ENCODE measurements at places on chromosomes 11 and 22.

DNA sequence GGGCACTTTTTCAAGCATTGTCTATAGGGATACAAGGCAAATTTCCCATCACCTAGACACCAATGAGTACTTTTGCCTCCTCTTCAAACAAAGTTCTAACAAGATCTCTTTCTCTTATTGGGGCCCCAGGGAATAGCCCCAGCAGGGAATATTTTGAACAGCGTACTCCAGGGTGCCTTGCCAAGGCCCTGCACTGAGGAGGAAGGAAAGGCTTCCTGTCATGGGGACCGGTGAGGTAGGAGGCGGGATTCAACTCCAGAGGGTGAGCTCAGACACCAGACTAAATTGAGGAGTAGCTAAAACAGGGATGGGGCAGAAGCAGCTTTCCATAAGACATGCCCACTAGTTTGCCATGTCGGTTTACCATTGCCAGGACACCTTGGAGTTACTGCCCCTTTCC, 28.0 kb upstream of the OR56B4 start:
- no peak for DNase-seq

DNA sequence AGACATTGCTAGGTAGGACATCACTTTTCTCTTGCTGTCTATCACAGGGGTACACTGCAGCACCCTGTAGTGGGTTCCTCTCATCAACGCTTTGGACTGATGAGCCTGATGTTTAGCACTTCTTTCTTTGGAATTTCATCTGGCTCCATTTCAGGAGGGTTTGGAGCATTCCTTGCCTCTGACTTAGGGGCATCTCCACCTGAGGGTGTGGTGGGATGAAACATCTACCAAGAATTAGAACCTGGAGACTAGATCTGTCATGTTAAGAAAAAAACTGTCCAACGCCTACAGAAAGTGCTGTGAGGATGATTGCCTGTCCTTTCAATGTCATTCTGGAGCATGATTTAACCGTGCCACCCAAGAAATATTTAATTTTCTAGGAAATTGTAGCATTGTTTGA, 648.4 kb downstream of the ETS1 start:
- DNase-seq, result no peak

DNA sequence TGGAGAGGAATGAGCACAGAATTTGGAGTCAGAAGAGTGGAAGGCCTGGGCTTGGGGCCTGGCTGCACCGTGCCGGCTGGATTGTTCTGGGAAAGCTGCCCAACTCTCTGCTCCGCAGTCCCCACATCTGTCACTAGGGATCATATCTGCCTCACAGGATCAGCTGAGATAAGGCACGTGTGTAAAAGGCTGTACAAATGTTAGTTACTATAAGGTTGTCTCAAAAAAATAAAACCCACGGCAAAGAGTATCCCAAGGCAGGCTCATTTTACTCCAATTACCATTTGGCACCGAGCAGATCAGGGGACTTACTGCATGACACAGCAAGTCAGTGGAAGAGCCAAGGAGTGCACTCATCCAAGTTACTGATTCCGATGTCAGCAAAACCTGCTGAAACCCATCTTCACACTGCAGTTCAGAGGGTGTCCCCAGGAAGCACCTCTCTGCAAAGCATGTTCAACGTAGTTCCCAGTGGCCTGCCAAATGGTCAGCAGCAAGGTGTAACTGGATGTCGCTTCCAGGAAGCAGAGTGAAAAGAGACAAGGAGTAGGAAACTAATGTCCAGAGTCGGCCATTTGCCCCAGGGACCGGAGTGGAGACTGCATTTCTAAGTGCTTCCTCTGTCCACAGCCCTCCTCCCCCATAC, 18.1 kb upstream of the MRTFA start:
- DNase-seq, result peak; percentile 66

DNA sequence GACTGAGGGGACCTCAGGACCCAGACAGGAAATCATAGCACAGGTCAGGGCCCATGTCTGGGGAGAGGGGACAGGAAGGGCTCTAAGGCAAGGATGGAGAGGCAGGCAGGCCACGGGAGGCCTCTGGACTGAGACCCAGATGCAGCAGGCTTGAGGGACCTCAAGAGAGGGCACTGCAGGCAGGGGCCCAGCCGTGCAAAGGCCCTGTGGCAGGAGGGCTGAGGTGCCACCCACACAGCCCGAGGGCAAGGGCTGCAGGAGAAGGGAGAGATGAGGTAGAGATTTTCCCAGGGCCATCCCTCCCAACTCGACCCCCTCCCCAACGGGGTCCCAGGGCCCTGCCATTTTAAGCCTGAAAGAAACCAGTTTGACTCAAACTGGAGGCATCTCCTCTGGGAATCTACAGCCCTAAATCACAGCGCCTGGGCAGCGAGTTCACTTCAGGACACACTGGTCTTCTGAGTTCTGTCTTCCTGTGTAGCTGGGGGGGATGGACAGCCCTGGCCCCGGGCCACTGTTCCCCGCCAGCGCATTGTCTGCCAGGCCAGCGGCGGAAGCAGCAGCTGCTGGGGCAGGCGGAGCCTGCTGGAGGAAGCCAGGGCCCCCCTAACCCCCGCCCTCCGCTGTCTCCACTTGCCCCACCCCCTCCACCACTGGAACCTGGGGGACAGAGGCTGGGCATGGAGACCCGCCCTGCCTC, 20.3 kb upstream of the WNT7B start:
- peak; percentile 84 for DNase-seq

DNA sequence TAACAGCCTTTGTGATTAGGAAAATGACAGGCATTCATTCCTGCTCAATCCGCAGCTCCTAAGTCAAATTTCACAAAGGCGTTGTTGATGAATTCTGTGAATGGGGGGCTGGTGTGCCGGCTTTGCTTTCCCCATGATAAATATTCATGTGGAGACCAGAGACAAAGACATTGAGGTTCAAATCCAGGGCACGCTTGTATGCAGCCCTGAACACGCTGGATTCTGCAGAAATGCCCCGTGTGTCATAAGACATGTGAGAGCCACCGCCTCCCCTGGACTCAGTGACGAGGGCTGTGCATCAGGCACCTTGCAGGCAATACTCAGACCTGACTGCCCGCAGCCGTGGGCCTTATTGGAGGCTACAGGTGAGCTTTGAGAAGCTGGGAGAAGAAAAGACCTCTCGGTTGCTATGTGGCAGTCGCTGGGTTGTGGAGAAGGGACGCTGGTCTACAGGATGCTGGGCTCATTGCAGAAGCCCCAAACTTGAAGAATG, 906.2 kb downstream of the BRD1 start:
- peak; percentile 73 for DNase-seq

- no peak for DNase-seq
Measured at GRCh38 chr22:37762389-37762836, 45.3 kb upstream of the GCAT start.

DNA sequence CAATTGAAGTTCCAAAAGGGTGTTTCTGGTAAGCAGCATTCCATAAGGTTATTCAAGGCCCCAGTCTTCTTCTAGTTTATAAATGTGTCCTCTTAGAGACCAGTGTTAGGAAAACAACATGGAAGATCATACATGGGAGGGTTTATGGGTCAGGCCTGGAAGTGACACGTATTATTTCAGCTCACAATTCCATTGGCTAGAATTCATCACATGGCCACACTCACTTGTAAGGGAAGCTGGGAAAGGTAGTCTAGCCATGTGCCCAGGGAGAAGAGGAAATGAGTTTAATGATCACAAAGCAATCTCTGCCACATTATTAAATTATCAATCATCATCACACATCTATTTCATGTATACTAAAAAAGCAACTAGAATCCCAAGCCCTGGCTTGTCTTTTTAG, 181.7 kb upstream of the TBCEL start:
- DNase-seq, result no peak

GRCh38 chr11:45252134-45252856, 33.8 kb downstream of the SYT13 start:
- no peak for DNase-seq

GRCh38 chr11:10746871-10747270, 4.2 kb upstream of the CTR9 start:
- DNase-seq, result no peak

- no peak for DNase-seq
Measured at GRCh38 chr22:47629273-47629711, 866.8 kb downstream of the TBC1D22A start.

DNA sequence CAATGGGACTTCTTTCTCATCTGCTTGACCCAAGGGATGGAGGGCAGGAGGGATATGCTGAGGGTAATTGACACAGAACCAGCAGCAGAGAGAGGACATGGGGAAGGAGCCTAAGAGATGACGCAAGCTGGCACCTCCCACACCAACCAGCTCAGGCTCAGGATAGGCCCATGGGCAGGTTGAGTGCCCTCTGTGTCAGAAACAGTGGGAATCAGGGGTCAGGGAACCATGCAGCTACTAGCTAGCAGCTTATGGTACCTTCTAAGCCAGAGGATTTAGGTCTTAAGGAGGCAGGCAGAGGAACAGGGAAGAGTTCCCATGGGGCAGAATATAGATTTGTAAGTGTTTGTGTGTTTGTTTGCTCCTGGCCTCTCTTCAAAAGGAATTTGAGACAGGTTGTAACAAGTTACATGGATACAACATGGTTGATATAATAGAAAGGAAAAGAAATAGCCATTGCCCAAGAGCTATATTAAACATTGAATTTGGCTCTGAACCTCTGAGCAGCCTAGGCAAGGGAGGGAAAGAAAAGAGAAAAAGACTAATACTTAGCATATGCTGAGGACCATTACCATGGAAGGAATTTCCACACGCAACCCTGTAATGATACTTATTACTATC, 39.9 kb upstream of the NAV2 start:
- DNase-seq, result no peak

- no peak for DNase-seq
Measured at GRCh38 chr11:75305452-75305851, 46.0 kb downstream of the ARRB1 start.

DNA sequence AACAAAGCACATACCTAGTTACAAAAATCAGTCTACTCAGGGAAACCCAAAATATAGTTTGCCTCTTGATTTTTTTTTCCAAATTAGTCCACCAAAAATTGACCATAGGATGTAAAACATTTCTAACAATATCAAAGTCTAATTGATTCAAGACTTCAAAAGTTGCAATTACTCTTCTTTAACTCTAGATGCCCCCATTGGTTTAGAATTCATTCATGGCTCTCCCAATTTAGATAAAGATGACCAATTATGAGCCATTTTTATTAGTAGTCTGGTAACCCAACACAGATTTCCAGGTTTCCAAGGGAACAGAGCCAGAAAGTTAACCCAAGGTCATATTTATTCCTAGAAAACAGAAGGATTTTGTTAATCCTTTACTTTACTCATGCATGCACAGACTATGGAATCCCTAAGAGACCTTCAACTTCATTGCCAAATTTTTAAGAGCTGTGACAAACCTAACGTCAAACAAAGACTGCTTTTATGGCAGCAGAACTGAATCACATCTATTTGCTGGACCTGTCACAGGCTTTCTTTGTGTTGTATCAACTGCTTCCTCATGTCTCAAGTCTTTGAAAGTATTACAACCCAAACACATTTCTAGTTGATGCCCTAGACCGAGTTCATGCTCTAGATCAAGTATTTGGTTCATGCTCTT, 55.3 kb downstream of the C22orf42 start:
- DNase-seq, result no peak

- DNase-seq, result no peak
Measured at GRCh38 chr11:115497303-115497702, 6.9 kb downstream of the CADM1 start.

- no peak for DNase-seq
Measured at GRCh38 chr11:65114538-65115171, 2.8 kb downstream of the ZNHIT2 start.

DNA sequence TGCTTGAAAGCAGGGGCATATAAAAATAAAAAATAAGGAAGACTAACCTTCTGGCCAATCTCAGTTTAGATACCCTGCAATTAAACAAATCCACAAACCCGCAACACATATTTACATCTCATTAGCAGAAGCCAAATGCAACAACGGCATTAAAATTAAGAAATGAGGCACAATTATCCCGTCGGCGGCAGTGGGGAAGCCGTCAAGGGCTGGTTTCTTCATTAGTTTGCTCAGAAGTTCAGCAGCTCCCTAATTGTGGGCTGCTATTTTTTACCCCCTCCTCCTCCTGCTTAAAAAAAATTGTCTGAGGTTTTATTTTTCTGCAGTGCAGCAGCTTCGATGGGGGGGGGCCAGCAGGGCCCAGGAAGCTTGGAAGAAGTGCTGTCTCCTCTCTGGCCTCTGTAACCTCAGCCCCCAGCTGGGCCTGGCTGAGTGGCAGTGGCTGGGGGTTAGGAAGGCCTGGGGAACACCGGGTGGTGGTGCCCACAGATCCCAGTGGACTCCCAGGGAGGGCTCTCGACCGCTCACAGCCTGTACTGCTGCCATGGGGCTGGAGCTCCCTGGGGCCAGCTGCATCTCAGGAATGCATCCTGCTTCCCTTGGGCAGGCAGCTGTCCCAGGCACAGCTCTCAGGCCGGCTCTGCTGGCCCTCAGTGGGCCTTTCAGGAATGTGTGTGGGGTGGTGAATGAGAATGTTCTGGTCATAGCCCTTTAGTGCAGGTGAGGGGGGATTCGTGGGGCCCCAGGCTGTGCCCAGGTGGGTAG, 148.7 kb upstream of the B3GAT1 start:
- no peak for DNase-seq

DNA sequence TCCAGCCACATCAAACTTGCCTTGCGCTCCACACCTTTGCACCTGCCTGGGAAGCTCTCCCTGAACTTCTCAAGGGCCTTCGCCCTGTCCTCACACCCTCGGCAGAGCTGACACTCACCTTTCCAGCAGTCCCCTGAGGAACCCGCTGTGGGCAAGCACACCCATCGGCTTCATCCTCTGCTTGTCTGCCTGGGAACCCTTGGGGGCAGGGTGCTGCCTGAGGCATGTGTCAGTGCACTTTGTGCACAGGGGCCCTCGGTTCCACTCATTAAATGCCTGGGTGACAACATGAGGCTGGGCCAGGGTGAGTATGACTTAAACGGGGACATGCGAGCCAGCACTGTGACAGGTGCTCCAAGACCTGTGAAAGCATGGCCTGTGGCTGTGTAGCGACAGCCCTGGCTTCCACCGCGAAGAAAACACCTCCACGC, 2.6 kb upstream of the LRFN4 start:
- no peak for DNase-seq

Measured in substantia nigra (tissue), 51 donors.